ENCODE measurements at places on chromosomes 13 and 19. TPM values are rescaled to one million over a fixed set of nuclear protein-coding genes. Genes with fewer than 3 reads are reported as not detected.
A peak's percentile ranks its signal among the peaks of the same experiment; 100 is the strongest.

Gene LHB
- total RNA-seq: 1.1 TPM

Gene ZNF235
- total RNA-seq: 19.5 TPM

Gene BEST2
- not detected for total RNA-seq

Gene ZNF728
- not detected for total RNA-seq

Gene SYDE1
- not detected for total RNA-seq

Gene CFAP97D2
- not detected for total RNA-seq

Gene ZNF723
- not detected for total RNA-seq

Gene ZNF350
- 50.2 TPM for total RNA-seq

Gene ZNF491
- 1.7 TPM for total RNA-seq

Gene FPR1
- total RNA-seq: not detected

Gene ZGLP1
- total RNA-seq: 6.4 TPM

Gene DLEU7
- 0.53 TPM for total RNA-seq

Gene FCGBP
- 22.9 TPM for total RNA-seq

GRCh38 chr13:41398494-41399170 lies 58.7 kb upstream of the RGCC start:
- no peak for DNase-seq

- peak; percentile 26 for DNase-seq
Observed at GRCh38 chr13:72782717-72783116, 784 bp downstream of the PIBF1 start.

DNA sequence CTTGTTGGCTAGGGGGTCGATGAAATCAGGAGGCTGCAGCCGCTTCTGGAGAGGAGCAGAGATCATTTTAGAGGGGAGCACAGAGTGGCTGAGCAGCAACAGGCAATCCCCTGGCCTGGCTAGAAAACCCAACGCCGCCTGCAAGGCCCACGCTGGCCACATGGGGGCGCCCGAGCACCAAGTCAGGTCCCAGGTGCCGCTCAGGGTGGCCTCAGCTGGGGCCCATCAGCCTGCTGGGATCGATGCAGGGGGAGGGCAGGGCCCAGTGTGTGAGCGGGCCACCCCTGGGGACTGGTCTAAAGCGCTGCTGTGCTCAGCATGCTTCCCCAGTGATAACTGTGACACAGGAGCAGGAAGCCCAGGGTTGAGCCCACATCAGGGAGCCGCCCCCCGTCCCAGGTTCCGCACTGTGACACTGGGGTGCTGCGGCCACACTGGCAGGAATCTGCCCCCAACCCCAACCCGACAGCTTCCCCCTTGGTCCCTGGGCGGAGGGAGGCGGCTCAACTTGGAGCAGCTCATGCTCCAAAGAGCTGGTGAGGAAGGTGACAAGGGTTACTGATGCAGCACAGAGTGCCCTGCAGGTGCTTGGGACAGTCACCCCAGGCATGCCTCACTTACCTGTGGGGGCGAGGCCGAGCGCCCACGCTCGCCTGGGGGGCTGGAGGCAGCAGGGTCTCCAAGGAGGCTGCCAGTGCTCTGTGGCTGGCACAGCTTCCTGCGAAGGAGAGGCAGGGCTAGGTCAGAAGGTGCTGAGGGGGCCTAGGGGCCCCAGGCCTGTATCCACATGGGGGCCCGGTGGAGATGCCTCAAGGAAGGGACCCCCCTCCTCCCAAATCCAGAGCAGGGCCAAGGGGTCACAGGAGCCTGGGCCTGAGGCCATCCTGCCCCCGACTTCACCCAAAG lies 13.3 kb upstream of the ISYNA1 start:
- DNase-seq: peak; percentile 87

DNA sequence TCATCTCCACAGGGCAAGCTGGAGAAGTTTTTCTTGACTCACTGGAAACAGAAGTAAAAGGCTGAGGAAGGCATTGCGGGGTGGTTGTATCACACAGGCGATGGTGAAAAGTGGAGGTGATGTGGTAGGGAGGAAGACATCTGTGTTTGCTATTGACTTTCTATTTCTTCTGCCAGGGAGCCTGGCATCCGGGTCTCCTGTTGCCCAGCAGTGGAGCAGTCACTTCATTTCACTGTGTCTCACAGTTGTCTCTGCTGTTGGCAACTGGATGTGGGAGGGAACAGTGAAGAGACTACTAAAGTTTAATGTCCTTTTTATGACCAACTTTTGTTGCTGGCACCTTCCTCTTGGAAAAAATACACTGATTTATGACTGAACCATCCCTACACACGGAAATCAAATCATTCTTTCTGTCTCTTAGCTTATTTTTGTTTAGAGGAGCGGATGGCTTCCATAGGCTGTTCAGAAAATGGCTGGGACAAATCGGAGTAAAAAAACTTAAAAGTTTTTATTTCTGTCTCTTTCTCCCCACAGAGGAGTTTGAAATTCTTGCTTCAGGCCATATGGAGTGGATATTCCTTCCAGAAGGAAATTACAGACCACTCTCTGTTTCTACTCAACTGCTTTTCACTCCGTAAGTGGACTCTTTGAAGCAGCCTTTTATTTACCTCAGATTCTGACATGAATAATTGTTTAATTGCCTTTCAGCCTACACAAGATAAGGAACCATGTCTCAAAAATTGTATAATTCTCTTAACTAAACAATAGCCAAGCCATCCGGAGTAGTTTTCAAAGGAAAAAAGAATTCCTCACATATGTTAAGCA lies 23.8 kb upstream of the MEDAG start:
- no peak for DNase-seq

- no peak for DNase-seq
Observed at GRCh38 chr13:37481885-37482227, 116.7 kb downstream of the POSTN start.

GRCh38 chr19:45477713-45478453 lies 10.1 kb downstream of the FOSB start:
- DNase-seq: no peak

GRCh38 chr13:44188257-44188656 lies 185.4 kb upstream of the SERP2 start:
- DNase-seq: no peak

GRCh38 chr19:5308451-5309437 lies 31.9 kb downstream of the PTPRS start:
- no peak for DNase-seq

DNA sequence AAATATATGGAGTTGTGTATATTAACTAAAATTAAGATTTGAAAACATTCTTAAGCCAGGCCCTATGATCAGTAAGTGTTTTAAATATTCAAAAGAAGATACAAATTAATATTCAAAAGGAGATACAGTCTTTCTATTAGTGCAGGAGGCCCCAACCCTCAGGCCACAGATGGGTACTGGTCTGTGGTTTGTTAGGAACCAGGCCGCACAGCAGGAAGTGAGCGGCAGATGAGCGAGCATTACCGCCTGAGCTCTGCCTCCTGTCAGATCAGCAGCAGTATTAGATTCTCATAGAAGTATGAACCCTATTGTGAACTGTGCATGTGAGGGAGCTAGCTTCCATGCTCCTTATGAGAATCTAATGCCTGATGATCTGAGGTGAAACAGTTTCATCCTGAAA lies 232.9 kb downstream of the FOXO1 start:
- DNase-seq: peak; percentile 71

GRCh38 chr19:51143486-51143885 lies 1.4 kb downstream of the SIGLEC7 start:
- no peak for DNase-seq

DNA sequence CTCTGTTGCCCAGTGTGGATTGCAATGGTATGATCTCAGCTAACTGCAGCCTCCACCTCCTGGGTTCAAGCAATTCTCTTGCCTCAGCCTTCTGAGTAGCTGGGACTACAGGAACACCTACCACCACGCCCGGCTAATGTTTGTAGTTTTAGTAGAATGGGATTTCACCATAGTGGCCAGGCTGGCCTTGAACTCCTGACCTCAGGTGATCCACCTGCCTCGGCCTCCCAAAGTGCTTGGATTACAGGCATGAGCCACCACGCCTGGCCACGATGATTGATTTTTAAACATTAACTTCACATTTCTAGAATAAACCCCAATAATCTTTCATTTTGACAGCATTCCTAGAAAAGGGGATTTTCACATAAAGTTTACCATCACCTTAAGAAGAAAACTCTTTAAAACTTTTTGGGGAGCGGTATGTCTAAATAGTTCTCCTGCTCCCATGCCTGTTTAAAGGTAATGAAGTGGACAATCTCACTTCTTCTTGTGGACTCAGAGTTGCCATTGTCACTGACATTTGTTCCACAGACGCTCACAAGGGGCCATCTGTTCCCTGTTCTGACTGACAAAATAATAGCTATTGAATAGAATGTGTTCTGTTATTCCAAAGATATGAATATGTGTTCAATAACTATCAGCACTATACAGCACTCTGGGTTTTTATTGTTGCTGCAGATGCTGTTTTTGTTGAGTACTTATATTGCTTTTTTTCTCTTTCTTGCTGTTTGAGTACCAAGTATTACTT lies 66.1 kb upstream of the C1QTNF9B start:
- DNase-seq: no peak

- no peak for DNase-seq
Observed at GRCh38 chr13:98171900-98172589, 5.0 kb downstream of the RNF113B start.

DNA sequence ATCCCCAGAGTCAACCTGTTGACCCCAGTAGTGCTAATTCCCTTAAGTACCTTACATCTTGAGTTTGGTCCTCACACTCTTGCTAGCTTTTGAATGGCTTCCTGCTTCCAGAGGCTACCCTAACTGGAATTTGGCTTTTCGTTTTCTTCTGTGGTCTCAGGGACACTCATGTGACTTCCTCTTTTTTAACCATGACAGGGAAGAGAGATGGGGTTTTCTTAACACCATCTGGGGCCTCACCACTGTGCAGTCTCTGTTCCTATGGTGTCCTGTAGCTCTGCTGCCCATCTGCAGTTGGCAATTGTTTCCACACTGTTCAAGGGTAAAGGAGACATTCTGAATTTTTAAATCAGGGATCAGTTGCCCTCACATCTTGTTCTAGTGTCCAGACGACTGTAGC lies 66.7 kb downstream of the SLC10A2 start:
- DNase-seq: no peak

- no peak for DNase-seq
Observed at GRCh38 chr13:31240921-31241320, 41.1 kb downstream of the B3GLCT start.

DNA sequence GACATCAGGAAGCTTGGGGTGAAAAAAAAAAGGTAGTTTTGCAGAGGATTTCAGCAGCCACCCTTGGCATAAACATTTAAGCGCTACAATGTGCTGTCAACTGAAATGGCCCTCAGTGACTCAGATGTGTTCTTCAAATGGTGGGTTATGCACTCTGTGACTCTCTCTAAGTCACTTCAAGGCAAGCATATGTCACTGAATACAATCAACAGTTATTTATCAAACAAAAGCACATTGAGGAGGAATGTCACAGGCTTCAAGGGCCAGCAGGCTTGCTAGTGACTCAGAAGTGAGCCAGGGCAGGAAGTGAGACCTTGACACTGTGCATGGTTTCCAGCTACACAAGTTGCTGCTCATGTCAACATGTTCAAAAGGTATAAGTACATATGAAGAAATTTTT lies 523.7 kb upstream of the HTR2A start:
- no peak for DNase-seq

DNA sequence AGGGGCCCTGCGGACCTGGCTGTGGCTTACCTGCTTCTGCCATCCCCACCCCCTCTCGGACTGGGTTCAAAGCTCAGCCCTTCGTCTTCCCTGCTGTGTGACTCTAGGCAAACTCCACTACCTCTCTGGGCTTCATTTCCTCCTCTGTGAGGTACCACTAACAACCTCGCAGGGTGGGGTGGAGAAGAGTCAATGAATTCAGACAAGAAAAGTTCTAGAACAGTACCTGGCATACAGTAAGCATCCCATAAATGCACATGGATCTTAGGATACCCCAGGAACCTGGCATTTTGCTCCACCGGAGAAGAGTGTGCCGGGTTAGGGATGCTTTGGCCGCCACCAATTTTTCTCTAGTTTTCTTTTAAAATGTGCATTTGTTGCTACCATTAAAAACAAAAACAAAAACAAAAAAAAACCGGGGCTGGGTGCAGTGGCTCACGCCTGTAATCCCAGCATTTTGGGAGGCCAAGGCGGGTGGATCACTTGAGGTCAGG lies 3.4 kb downstream of the TLE5 start:
- DNase-seq: no peak

GRCh38 chr19:6318772-6319171 lies 14.6 kb downstream of the ACER1 start:
- no peak for DNase-seq

DNA sequence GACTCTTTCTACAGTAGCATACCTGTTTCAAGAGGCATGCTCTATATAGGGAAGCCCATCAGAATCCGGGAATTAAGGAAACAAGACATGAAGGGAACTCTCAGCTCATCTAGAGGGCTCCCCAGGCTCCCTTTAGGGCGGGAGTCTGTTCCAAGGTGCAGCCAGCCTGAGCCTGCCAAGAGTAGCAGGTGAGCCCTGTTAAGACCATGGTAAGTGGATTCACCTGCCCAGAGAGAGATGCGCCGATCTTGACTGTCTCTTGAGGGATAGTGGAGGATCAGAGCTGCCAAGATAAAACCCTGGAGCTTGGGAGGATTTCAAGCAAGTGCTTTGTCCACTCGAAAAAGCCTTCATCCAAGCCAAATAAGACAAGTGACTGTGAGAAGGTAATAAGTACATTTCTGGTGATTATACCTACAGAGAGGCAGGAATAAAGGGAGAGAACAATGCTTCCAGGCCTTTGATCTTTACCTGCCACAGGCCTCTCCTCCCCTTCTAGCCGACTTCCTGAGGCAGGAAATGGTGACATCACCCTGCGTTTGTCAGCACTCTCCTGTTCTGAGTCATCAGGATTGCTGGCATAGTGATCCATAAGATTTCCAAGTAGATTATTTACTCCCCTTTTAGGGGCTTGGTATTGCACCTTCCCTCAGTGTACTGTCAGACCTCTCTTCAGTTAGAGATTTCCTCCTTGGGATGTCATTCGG lies 31.5 kb downstream of the KLF5 start:
- no peak for DNase-seq

- DNase-seq: peak; percentile 53
Observed at GRCh38 chr19:14450168-14450874, 17.2 kb downstream of the PKN1 start.

DNA sequence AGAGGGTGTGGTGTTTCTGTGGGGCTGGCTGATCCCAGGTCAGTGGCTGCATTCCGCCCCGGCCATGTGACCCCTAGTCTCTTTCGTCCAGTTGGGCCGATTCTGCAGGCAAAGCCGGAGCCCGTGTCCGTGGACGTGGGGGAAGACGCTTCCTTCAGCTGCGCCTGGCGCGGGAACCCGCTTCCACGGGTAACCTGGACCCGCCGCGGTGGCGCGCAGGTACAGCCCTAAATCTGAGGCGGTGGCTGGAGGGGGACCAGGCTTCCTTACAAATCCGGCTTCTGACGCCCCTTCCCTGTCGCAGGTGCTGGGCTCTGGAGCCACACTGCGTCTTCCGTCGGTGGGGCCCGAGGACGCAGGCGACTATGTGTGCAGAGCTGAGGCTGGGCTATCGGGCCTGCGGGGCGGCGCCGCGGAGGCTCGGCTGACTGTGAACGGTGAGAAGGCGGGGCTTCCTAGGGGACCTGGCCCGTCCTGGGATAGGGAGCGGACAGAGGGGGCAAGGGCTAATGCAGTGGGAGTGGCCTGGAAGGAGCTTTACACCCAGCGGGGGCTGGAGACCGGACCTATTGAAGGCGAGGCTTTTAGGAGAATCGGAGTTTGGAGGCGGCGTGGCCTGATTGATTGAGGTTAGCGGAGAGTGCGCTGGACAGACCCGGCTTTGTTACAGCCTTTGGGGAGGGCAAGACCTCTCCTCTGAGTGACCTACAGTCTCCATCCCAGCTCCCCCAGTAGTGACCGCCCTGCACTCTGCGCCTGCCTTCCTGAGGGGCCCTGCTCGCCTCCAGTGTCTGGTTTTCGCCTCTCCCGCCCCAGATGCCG lies 4.3 kb downstream of the KIRREL2 start:
- DNase-seq: peak; percentile 30

Data from B cell (primary cell).